ENCODE measurements at places on chromosomes 12 and 14.
A peak's percentile ranks its signal among the peaks of the same experiment; 100 is the strongest.

GRCh38 chr12:119547001-119547400, 46.6 kb upstream of the TMEM233 start:
- no peak for DNase-seq

GRCh38 chr14:59028476-59029202, 159.8 kb upstream of the DAAM1 start:
- DNase-seq, result peak; percentile 81

DNA sequence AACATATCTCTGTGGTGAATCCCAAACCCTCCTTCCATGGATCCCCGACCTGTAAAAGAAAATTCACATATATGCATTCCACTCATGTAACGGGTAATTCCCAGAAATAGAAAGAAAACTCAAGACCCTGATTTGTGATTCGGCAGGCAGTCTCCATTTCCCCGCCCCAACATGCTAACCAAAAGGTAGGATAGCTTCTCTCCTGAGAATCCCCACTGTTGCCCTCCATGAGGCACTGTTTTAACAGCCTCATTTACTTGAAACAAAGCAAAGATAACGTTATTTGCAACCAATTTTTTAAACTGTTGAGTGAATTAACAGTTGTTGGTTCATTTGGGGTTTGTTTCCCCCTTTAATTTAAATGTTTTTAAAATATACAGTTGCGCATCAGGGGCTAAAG, 774 bp upstream of the SLC2A13 start:
- no peak for DNase-seq

- no peak for DNase-seq
These were observed 255.0 kb downstream of the PAWR start for GRCh38 chr12:79435742-79436141.

Data from amniotic stem cell (primary cell).